Nasal cavity respiratory epithelium epithelial cell of viscerocranial mucosa (primary cell): ENCODE measurements at places on chromosomes 5 and 9. TPM values are rescaled to one million over a fixed set of nuclear protein-coding genes. Genes with fewer than 3 reads are reported as not detected.

Gene IL9
- not detected in 2 replicates for total RNA-seq

Gene IFNE
- 3.4 and 22.5 TPM in 2 replicates for total RNA-seq

Gene IL13
- not detected in 2 replicates for total RNA-seq

Gene PLAC8L1
- total RNA-seq = 0.14 TPM in 1 of 2 replicates, not detected in the other

Gene KLF4
- total RNA-seq = 46.5 and 81.6 TPM in 2 replicates

Gene ABL1
- 23.2 and 60.7 TPM in 2 replicates for total RNA-seq

Gene DMRT3
- total RNA-seq = not detected in 2 replicates

Gene SLC6A19
- total RNA-seq = not detected in 2 replicates

Gene PCDHGC3
- 17.1 and 38.5 TPM in 2 replicates for total RNA-seq
